ENCODE measurements at places on chromosomes 11 and 22. TPM values are rescaled to one million over a fixed set of nuclear protein-coding genes. Genes with fewer than 3 reads are reported as not detected.

Gene NAALADL1
- 1.2 TPM for total RNA-seq

Gene WNT7B
- 0.28 TPM for total RNA-seq

Gene SYCE3
- not detected for total RNA-seq

Gene DSCAML1
- 0.23 TPM for total RNA-seq

DNA sequence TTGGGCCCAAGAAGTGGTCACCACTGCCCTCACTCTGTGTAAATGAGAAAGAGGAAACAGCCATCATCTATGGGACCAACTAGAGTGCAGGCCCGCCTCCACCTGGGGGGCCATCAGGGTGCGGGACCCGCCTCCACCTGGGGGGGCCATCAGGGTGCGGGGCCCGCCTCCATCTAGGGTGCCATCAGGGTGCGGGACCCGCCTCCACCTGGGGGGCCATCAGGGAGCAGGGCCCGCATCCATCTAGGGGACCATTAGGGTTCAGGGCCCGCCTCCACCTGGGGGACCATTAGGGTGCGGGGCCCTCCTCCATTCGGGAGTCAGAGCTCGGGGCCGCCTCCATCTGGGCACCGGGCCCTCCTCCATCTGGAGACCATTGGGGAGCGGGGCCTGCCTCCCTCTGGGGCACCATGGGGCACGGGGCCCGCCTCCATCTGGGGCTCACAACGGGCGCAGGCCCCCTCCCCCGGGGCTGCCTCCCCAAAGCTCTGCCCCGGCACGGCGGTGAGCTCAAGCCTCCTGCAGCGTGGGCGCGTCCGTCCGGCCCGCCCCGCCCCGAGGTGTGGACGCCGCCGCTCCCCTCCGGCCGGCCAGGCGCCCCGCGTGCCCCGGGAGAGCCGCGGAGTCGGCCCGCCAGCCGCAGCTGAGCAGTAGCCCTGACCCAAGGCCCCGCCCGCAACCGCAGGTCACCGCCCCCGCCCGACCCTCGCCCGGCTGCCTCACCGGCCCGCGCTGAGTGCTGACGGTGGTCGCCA lies 512 bp downstream of the TOLLIP start:
- H3K4me1 ChIP-seq: peaks cover 14% of the 10 kb centered on the region
- peak overlapping the region; percentile 89 for H3K27ac ChIP-seq
- no peaks in the 10 kb centered on the region for H3K36me3 ChIP-seq
- no peak for DNase-seq

- peak overlapping the region; percentile 67 for H3K27ac ChIP-seq
- no peaks in the 10 kb centered on the region for H3K27me3 ChIP-seq
- H3K4me3 ChIP-seq: no peak overlapping the region
- no peak for DNase-seq
These were observed 4.8 kb upstream of the PIM3 start for GRCh38 chr22:49955581-49956417.

GRCh38 chr22:39254789-39255298 lies 10.1 kb upstream of the PDGFB start:
- no peak for DNase-seq
- no peak overlapping the region for H3K4me3 ChIP-seq
- H3K27me3 ChIP-seq: no peaks in the 10 kb centered on the region
- H3K4me1 ChIP-seq: peaks cover 3% of the 10 kb centered on the region
- no peak overlapping the region for H3K27ac ChIP-seq
- no peaks in the 10 kb centered on the region for H3K36me3 ChIP-seq

DNA sequence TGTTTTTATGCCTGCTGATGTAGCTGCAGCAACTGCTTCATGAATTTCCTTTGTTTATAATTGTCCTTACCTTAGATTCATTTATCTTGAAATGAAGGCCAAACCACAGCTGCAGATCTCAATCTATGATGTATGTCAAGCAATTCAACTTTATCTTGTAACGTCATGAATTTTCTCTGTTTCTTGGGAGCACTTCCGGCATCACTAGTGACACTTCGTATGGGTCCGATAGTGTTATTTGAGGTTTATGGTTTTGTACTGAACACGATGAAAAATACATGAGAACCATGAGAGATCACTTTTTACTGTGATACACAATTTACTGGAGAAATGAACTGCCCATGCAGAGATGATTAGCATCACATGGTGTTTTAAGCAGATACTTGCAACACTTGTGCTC lies 98.5 kb downstream of the CSTPP1 start:
- no peak overlapping the region for H3K27ac ChIP-seq
- no peak overlapping the region for H3K4me3 ChIP-seq
- no peaks in the 10 kb centered on the region for H3K4me1 ChIP-seq

GRCh38 chr11:95084509-95084908 lies 5.1 kb upstream of the ENDOD1 start:
- peaks cover 8% of the 10 kb centered on the region for H3K4me1 ChIP-seq
- no peak overlapping the region for H3K4me3 ChIP-seq
- no peak for DNase-seq
- no peak overlapping the region for H3K27ac ChIP-seq
- no peaks in the 10 kb centered on the region for H3K27me3 ChIP-seq
- H3K36me3 ChIP-seq: no peaks in the 10 kb centered on the region

DNA sequence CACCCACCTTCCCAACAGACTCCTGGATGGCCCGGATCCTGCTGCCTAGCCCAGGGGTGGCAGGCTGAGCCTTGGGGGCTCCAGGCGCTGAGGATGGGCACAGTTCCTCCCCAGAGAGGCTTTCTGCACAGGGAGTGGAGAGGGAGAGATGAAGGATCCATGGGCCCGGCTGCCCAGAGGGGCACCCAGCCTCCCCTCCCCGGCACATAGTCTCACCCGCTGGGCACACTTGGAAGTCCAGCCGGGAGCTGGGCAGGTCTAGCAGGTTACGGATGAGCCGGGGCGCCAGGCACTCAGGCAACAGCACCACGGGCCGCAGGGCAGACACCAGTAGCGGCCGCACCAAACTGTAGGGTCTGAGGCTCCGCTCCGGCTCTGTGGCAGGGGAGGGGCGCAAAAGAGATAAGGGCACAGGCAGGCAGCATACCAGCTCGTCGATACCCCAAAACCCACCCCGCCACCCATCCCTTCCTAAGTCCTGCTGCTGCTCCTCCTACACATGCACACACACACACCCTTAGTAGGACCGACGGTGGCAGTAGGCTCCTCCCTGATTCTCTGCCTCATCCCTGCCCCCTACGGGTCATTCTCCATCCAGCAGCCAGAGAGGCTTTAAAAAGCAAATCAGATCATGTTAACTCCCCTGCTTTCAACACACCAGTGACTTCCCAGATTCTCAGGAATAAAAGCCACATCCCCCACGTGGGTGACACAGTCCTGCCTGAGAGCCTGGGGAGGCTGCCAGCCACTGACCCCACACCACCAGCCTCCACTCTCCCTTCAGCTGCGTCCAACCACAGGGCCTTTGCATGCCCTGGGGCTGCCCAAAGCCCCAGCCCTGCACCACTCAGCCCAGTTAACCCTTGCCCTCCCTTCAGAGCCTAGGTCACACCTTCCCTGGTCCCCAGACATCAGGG lies 6.5 kb upstream of the MFNG start:
- DNase-seq: no peak
- H3K27ac ChIP-seq: no peak overlapping the region
- no peaks in the 10 kb centered on the region for H3K4me1 ChIP-seq
- no peaks in the 10 kb centered on the region for H3K27me3 ChIP-seq
- H3K4me3 ChIP-seq: no peak overlapping the region
- peaks cover 4% of the 10 kb centered on the region for H3K36me3 ChIP-seq

DNA sequence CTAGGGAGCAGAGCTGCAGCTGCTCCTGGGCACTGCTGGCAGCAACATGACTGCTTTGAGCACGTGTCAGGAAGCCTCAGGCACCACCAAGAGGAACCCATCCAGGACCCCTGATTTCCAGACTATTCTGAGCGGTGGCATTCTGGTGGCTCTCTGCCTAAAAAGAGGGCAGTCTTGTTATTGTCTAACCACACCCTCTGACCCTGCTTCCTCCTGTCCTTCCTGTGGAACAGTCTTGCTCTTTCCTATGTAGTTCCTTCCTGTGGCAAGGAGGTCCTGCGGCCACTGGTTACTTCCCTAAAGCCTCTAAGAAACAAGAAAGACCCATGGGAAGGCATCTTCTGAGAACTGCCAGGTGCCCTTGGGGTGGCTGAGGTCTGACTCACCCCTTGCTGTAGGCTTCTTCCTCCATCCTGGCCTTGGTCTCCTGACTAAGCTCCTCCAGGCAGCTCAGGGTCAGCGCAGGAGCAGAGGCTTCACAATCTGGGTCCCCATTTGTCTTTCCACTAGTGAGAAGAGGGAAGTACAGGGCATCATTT lies 13.1 kb upstream of the LYVE1 start:
- DNase-seq: no peak
- H3K36me3 ChIP-seq: no peaks in the 10 kb centered on the region
- H3K4me3 ChIP-seq: no peak overlapping the region
- no peaks in the 10 kb centered on the region for H3K27me3 ChIP-seq
- peaks cover 5% of the 10 kb centered on the region for H3K4me1 ChIP-seq
